ENCODE measurements at places on chromosomes 13 and 19. TPM values are rescaled to one million over a fixed set of nuclear protein-coding genes. Genes with fewer than 3 reads are reported as not detected.

DNA sequence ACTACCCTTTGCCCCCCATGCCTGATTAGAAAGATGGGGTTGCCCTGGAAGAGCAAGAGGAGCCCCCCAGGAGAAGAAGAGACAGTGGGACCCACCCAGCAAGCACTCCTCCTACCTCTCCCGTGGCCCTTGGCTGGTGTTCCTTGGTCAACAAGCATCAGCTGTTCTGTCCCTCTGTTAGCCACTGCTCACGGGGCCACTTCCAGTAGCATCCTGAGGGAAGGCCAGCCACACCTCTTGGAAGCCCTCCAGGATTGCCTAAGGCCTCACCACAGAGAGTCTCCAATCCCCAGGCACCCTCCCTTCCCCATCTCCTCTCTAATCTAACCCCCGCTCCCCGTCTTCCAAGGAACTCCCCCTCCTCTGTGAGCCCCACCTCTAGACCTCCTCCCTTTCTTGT is 15.1 kb upstream of the DPP9 start:
- peaks cover 25% of the 10 kb centered on the region for H3K4me1 ChIP-seq
- H3K27me3 ChIP-seq: no peaks in the 10 kb centered on the region
- peak overlapping the region; percentile 12 for H3K27ac ChIP-seq
- no peak overlapping the region for H3K4me3 ChIP-seq

DNA sequence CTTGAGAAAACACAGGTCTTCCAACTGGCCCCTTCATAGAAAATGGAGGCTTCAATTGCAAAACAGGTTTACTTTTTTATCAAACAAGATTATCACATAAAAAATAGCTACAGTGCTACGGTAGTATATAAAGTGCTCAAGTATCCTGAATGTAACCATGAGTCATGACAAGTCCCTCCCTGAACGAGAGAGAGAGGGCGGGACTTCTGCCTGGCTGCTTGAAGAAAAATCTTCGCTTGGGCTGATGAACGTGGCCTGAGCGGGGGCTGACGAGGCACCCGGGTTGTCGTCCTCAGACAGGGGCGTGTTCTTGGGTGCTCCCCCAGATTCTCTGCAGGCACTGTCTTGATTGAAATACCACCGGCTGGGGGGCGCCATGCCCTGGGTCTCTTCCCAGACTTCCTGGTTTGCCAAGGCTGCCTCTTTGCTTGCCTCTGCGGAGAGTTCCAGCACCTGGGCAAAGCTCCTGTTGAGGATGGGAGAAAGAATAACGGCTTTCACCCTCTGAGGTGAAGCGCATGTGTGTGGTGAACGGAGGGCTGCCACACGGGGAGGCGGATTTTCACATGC is 23.2 kb upstream of the CPAMD8 start:
- H3K4me1 ChIP-seq: no peaks in the 10 kb centered on the region
- H3K27me3 ChIP-seq: no peaks in the 10 kb centered on the region
- peaks cover 2% of the 10 kb centered on the region for H3K36me3 ChIP-seq
- DNase-seq: no peak
- H3K4me3 ChIP-seq: no peak overlapping the region

DNA sequence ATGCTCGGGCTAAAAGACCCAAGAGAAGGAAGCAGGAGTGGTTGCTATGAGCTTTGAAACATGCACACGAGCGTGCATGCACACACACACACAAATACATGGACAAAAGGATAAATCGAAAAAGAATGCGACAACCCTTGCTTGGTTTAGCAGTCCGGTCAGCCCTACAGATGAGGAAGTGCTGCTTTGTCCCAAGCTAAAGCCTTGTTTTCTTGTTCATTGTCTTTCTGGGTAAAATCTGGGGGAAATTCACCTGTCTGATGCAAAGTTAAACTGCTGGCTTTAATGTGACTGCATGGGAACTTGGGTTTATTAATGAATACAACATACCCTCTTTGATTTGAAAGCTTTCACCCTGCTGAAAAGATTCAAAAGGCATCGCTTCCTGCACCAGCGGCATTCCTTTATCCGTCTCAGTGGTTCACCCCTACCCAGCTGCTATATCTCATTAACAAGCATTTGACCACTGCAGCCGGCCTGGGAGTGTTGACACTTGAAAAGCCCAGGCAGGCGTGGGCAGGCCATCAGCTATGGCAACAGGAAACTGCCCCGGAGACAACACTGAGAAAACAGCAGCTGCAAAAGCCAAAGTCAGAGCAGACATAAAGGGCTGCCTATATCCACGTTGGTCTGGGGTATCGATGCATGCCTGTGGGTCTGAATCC is 301.7 kb downstream of the NDFIP2 start:
- DNase-seq: peak; percentile 35
- peak overlapping the region; percentile 86 for H3K27ac ChIP-seq
- peaks cover 31% of the 10 kb centered on the region for H3K4me1 ChIP-seq
- no peak overlapping the region for H3K4me3 ChIP-seq

DNA sequence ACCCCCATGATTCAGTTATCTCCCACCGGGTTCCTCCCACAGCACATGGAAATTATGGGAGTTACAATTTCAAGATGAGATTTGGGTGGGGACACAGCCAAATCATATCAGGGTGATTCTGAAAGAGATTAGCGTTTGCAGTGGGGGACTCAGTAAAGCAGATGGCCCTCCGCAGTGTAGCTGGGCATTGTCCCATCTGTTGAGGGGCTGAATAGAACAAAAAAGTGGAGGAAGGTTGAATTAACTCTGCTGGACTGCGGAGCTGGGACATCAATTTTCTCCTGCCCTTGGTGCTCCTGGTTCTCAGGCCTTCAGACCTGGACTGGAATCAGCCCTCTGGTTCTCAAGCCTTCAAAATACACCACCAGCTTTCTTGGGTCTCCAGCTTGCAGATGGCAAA is 55.2 kb upstream of the CACNA1A start:
- DNase-seq: no peak
- H3K4me3 ChIP-seq: no peak overlapping the region
- no peaks in the 10 kb centered on the region for H3K4me1 ChIP-seq
- peaks cover 5% of the 10 kb centered on the region for H3K27me3 ChIP-seq

- DNase-seq: no peak
- H3K27me3 ChIP-seq: no peaks in the 10 kb centered on the region
- H3K4me3 ChIP-seq: no peak overlapping the region
- H3K27ac ChIP-seq: no peak overlapping the region
These were observed 374.7 kb downstream of the KLF5 start for GRCh38 chr13:73433458-73433857.

DNA sequence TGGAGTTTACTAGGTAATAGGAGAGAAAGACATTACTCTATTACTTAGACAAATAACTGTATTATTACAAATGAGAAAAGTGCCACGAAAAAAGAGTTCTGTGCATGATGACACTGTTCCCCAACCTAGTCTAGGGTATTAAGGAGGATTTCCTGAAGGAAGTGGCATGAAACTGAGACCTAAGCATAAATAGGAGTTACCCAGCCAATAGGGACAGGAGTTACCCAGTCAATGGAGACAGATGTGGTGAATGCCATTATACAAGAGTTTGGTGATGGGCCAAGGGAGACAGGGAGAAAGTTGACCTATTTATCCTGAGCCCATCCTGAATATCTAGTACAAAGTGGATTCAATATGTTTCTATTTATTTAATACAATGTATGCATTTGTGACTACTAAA is 65.4 kb downstream of the KL start:
- no peaks in the 10 kb centered on the region for H3K36me3 ChIP-seq
- H3K4me1 ChIP-seq: peaks cover 15% of the 10 kb centered on the region
- no peak overlapping the region for H3K4me3 ChIP-seq
- H3K27me3 ChIP-seq: no peaks in the 10 kb centered on the region
- no peak overlapping the region for H3K27ac ChIP-seq
- no peak for DNase-seq

- no peak for DNase-seq
- no peaks in the 10 kb centered on the region for H3K36me3 ChIP-seq
- H3K27me3 ChIP-seq: no peaks in the 10 kb centered on the region
- no peaks in the 10 kb centered on the region for H3K4me1 ChIP-seq
- H3K4me3 ChIP-seq: no peak overlapping the region
These were observed 40.6 kb downstream of the SHISA2 start for GRCh38 chr13:26011208-26011573.

GRCh38 chr13:54226876-54227275 is 1198.3 kb downstream of the OLFM4 start:
- H3K36me3 ChIP-seq: no peaks in the 10 kb centered on the region
- no peaks in the 10 kb centered on the region for H3K4me1 ChIP-seq
- no peak overlapping the region for H3K4me3 ChIP-seq
- no peaks in the 10 kb centered on the region for H3K27me3 ChIP-seq
- no peak for DNase-seq

GRCh38 chr13:67792151-67792676 is 562.1 kb upstream of the PCDH9 start:
- no peaks in the 10 kb centered on the region for H3K27me3 ChIP-seq
- no peaks in the 10 kb centered on the region for H3K36me3 ChIP-seq
- no peaks in the 10 kb centered on the region for H3K4me1 ChIP-seq
- no peak for DNase-seq
- H3K27ac ChIP-seq: no peak overlapping the region

DNA sequence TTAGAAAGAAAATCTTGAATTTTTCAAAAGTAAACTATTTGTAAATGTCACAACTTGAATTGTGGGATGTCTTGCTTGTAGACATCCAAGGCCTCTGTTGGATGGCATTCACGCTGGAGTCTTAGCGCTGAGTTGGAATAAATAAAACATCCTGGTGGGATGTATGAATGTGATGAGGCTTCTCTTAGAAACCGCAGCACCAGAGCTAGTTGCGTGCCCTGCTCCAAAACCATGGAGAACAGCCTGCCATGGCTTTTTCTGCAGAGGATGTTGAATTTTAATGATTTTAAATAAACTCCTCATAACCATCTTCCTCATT is 70.4 kb downstream of the DPY19L3 start:
- H3K27ac ChIP-seq: no peak overlapping the region
- H3K4me3 ChIP-seq: no peak overlapping the region
- peaks cover 22% of the 10 kb centered on the region for H3K36me3 ChIP-seq

- no peaks in the 10 kb centered on the region for H3K36me3 ChIP-seq
- no peaks in the 10 kb centered on the region for H3K4me1 ChIP-seq
- no peak overlapping the region for H3K4me3 ChIP-seq
These were observed 74.9 kb upstream of the MTIF3 start for GRCh38 chr13:27524981-27525975.

DNA sequence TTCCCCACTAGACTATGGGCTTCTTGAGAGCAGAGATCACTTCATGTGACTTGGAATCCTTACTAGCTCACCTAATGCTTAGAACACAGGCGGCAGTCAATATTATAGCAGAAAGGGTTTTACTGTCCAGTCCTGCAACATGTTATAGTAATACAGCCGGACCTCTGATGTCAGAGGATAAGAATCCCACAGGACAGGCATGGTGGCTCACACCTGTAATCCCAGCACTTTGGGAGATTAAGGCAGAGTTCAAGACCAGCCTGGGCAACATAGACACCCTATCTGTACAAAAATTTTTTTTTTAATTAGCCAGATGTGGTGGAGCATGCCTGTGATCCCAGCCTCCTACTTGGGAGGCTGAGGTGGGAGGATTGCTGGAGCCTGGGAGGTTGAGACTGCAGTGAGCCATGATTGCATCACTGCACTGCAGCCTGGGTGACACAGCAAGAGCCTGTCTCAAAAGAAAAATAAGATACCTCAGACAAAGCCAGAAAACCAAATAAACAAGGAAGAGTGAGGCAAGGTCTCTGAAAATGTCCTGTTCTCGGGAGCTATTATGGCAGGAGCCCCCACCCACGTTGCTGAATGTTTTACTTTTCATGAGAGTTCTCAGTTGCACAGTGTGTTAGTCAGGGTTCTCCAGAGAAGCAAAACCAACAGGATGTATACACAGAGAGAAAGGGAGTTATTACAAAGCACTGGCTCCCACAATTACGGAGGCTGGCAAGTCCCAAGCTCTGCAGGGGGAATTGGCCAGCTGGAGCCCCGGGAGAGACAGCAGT is 100.8 kb downstream of the UBL3 start:
- no peaks in the 10 kb centered on the region for H3K27me3 ChIP-seq
- peaks cover 6% of the 10 kb centered on the region for H3K4me1 ChIP-seq
- no peak for DNase-seq

- H3K36me3 ChIP-seq: peaks cover under 1% of the 10 kb centered on the region
- peak; percentile 39 for DNase-seq
- H3K4me1 ChIP-seq: peaks cover 54% of the 10 kb centered on the region
These were observed 30.9 kb downstream of the RASA3 start for GRCh38 chr13:114101358-114102130.

DNA sequence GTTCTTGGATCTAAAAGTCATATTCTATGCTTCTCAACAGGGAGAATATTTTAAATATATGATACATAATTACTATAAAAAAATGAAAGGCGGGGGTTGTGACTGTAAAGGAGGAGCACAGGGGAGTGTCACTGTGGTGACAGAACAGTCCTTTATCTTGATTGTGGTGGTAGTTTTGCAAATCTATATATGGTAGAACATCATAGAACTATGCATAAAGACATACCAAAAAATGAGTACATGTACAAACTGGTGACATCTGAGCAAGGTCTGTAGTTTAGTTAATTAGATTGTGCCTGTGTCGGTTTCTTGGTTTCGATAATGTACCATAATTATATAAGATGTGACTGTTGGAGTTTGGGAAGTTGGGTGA is 38.7 kb upstream of the GARRE1 start:
- H3K27ac ChIP-seq: no peak overlapping the region
- H3K27me3 ChIP-seq: no peaks in the 10 kb centered on the region
- no peak overlapping the region for H3K4me3 ChIP-seq
- H3K36me3 ChIP-seq: peaks cover 48% of the 10 kb centered on the region

GRCh38 chr13:65454403-65454802 is 1775.7 kb downstream of the PCDH9 start:
- H3K36me3 ChIP-seq: no peaks in the 10 kb centered on the region
- no peak for DNase-seq
- no peak overlapping the region for H3K4me3 ChIP-seq
- no peaks in the 10 kb centered on the region for H3K4me1 ChIP-seq

GRCh38 chr19:6238643-6239281 is 41.0 kb downstream of the MLLT1 start:
- no peaks in the 10 kb centered on the region for H3K36me3 ChIP-seq
- H3K27ac ChIP-seq: peak overlapping the region; percentile 20
- peaks cover 11% of the 10 kb centered on the region for H3K4me1 ChIP-seq
- no peak overlapping the region for H3K4me3 ChIP-seq
- no peaks in the 10 kb centered on the region for H3K27me3 ChIP-seq

GRCh38 chr19:3857449-3858003 is 11.3 kb downstream of the ZFR2 start:
- H3K4me3 ChIP-seq: no peak overlapping the region
- H3K27ac ChIP-seq: no peak overlapping the region
- H3K27me3 ChIP-seq: no peaks in the 10 kb centered on the region
- no peaks in the 10 kb centered on the region for H3K4me1 ChIP-seq
- H3K36me3 ChIP-seq: no peaks in the 10 kb centered on the region

Gene CATSPERD
- polyA plus RNA-seq: not detected

Gene TLE6
- 2.6 TPM for polyA plus RNA-seq

Gene KLK1
- not detected for polyA plus RNA-seq

Gene NLRP5
- polyA plus RNA-seq: not detected

Gene ZNF441
- 5.5 TPM for polyA plus RNA-seq

Gene ERCC1
- polyA plus RNA-seq: 93.1 TPM
